Amniotic stem cell (primary cell): ENCODE measurements at places on chromosomes 1 and 21.

GRCh38 chr1:206704226-206704625 lies 19.5 kb downstream of the MAPKAPK2 start:
- no peak for DNase-seq

GRCh38 chr1:1781526-1781903 lies 3.2 kb upstream of the NADK start:
- DNase-seq = no peak

GRCh38 chr1:227775841-227776240 lies 39.6 kb upstream of the PRSS38 start:
- DNase-seq = no peak

DNA sequence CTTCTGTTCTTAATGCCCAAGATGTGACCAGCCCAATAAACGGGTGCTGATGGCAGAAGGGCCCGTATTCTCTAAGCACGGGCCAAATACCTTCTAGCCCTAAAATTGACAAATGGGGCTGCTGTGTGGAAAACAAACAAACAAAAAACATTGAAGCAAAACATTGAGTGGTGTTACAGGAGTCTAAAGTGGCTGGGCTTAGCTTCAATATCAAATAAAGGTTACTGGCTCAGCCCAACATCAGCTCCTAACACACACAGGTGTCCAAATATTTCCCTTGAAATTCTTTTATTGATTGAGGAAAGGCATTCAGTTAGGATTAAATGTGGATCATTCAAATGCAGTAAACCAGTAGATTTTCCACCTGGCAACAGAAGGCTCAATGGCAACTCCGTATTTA lies 13.3 kb upstream of the TTF2 start:
- no peak for DNase-seq

GRCh38 chr1:153752571-153753195 lies 22.5 kb upstream of the SLC27A3 start:
- no peak for DNase-seq

DNA sequence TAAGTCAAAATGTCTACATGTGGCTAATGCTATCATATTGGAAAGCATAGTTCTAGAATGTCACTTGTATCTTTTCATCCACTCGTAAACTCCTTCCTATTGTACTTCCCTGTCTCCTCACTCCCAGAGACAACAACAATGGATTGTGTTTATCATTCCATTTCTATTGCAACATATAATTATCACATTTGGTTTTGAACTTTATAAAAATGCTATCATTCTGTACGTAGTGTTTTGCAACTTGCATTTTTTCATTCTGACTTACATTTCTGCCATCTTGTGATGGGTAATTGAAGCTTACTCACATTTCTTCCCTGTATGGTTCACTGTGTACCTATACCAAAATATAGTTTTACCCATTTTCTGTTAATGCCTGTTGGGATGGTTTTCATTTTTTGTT lies 14.5 kb upstream of the CSF3R start:
- DNase-seq = no peak

- no peak for DNase-seq
Observed at GRCh38 chr1:88098881-88099280, 585.2 kb upstream of the PKN2 start.

- DNase-seq = no peak
Observed at GRCh38 chr1:15173863-15174614, 20.5 kb downstream of the TMEM51 start.
